Left hindlimb (tissue), 1 donor: ENCODE measurements at places on chromosomes 13 and 19.

DNA sequence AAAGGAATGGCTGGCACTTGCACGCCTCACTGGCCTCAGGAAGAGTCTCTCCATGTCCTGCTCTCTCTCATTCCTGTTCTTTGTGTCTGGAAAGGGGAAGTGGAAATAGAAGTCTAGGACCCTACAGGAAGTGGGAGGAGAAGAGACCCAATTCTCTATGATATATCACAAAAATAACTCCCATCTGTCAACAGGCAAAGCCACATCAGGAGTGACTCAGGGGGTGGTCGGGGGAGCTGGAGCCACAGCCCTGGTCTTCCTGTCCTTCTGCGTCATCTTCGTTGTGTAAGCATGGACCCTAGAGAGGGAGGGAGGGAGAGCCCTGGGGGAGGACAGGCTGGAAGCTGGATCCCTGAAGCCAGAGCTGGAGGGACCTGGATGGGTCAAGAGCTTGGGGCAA lies 3.0 kb downstream of the SIGLEC9 start:
- no peak for DNase-seq

- DNase-seq, result no peak
These were observed 5.6 kb downstream of the C5AR1 start for GRCh38 chr19:47315125-47315821.

- no peak for DNase-seq
These were observed 1.1 kb downstream of the GRIN2D start for GRCh38 chr19:48394331-48395169.

- DNase-seq, result no peak
These were observed 72.5 kb downstream of the RAP2A start for GRCh38 chr13:97506511-97506910.

DNA sequence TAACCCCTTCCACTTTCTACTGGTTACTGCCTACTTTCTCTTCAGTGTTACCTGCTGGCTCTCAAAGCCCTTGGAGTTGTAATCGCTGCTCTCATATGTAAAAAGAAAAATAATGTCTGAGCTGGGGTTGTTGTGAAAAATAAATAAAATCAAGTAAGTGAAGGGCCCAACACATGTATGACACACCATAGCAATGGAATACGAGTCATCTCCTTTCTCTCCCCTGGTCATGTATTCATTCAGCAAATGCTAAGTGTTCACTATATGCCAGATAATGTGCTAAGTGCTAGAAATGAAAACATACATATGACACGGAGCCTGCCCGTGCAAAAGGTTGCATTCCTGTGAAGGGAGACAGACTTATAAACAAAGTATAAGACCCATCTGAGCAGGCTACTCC lies 535.0 kb downstream of the RFC3 start:
- no peak for DNase-seq

GRCh38 chr13:66803808-66804456 lies 426.2 kb downstream of the PCDH9 start:
- DNase-seq, result peak; percentile 26

DNA sequence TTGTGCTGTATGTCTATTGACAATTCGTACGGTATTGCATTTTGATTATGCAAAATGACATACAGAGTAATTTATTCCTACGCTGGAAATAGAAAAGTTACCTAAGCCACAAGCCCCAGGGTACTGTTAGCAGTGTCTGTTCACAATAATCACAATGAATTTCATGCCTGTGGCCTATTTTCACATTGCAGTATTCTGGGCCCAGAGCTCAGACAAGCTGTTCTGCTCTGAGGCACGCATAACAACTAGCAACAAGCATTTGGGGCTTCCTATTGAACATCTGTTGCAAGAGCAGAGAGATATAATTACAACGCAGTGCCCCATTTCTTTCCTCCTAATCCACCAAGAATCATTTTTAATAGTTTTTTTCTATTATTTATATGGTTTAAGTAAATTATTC lies 158.9 kb upstream of the SGCG start:
- DNase-seq, result no peak

- DNase-seq, result no peak
These were observed 22.0 kb downstream of the ITGBL1 start for GRCh38 chr13:101474419-101474957.

- no peak for DNase-seq
These were observed 7.5 kb downstream of the ZNF320 start for GRCh38 chr19:52889931-52890330.

DNA sequence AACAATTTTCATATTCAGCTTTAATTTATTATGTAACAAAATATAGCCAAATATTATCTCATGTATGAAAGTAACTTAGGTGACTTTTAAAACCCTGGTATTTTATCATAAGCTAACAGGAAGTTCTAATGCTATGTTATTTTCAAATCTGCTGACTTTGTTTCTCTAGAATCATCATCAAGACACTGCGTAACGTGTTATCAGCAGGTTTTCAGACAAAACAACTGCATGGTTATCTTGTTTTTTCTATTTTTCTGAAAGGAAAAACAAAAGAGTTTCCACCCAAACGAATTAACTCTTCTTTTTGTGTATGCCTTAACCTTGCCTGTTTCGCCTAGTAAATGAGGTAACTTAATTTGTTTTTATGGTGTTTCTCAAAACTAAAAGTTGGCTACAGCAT lies 156.3 kb downstream of the TBC1D4 start:
- no peak for DNase-seq

- DNase-seq, result no peak
These were observed 17.7 kb downstream of the STK24 start for GRCh38 chr13:98559169-98559568.

DNA sequence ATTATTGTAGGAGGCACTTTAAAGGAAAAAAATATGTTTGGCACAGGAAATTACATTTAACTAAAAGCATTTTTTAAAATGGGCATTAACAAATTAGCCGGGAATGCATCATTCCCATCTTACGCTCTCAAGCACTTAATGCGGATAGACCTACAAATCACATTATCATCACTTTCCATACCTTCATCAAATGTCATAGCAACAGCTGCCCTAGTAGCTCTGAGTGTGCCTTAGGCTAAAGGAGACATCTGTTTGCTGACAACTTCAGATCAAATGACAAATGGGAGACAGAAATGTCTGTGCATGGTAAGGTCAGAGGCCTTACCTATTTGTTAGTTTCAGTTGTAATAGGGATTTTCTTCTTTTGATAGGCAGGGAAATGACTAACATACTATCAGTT lies 773.2 kb upstream of the SLC10A2 start:
- DNase-seq, result no peak

GRCh38 chr19:1122972-1123363 lies 19.2 kb downstream of the GPX4 start:
- no peak for DNase-seq

- DNase-seq, result peak; percentile 48
These were observed 525.8 kb downstream of the MYO16 start for GRCh38 chr13:109154966-109155761.

GRCh38 chr13:100636441-100636840 lies 38.2 kb downstream of the TMTC4 start:
- DNase-seq, result no peak

DNA sequence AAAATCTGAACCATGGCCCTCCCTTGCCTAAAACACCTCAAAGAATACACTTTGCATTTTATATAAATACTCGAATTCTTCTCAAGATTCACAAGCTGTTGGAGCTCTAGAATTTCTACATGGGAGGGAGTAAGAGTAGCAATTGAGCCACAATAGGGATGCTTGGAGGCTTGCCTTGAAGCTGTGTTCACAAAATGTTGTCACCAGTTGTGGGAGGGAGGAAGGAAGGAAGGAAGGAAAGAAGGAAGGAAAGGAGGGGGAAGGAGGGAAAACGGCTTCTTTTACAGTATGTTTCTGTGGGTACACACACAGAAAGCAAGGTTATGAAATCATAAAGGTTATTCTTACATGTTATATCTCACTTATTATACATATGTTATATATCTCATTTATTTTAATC lies 128.6 kb upstream of the PEG3 start:
- DNase-seq, result no peak

GRCh38 chr19:43534816-43535761 lies 2.1 kb downstream of the ZNF575 start:
- peak; percentile 82 for DNase-seq

GRCh38 chr13:52808842-52809219 lies 39.6 kb downstream of the PCDH8 start:
- DNase-seq, result no peak

DNA sequence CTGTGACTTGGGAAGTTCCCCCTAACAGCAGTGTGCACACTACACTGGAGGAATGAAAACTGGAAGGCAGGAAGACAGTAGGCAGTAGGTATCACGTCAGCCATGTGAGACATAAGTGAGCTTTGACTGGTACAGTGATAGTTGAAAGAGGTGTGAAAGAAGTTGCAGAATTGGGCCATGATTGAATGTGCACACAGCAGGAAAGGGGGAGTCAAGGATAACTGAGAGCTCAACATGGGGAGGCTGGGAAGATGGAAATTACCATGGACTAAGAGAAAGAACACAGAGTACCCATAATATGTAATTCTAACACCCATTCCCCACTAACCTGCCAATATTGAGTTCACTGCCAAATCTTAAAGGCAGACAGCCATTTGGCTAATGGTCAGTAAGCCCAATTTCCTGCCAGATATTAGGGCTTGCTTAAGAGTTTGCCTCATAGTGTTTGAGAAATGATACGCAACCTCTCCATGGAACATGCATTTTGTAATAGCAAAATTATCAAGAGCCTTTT lies 321.7 kb downstream of the DCT start:
- DNase-seq, result no peak

- no peak for DNase-seq
These were observed 110.8 kb downstream of the SUCLA2 start for GRCh38 chr13:47890146-47890814.

GRCh38 chr13:112974671-112975070 lies 5.7 kb downstream of the MCF2L start:
- DNase-seq, result peak; percentile 45

DNA sequence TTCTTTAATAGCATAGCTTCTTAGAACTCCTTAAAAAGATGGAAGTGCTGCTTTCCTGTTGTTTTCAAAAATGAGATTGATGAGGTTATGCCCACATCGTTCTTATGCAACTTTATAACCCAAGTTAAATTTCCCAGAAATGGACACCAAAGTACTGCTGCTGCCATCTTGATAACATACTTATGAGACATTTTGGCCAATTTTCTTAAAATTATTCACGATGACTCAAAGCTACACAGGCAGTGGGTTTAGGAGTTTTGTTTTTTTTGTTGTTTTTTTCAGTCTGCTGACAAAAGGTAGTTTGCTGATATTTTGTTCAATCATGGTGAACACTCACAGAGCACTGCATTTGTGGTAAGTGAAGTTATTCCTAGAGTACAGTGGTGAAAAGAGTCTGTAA lies 54.9 kb upstream of the RFC3 start:
- no peak for DNase-seq

DNA sequence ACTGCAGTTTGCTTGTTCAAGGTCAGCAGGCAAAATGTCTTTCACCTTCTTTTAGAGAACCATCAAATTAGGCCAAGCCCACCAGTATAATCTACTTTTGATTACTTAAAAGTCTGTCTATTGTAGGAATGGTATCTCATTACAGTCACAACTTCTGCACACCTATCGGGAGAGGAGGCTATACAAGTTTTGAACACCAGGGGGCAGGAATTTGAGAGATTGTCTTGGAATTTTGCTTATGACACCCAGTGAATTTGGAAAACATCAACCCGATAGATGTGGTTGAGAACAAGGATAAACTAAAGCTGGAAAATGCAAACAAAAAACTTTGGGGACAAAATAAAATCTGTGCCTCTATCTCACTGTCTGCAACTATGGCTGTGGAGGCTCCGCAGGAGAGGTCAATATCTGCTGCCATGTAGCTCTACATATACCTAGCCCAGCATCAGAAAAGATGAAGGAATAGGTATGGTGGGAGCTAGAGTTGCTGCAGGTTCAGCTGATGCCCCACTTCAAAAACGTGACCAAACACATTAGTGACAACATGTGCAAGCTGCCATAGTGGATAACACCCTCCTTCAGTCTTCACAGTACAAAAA lies 1299.2 kb upstream of the SPRY2 start:
- DNase-seq, result no peak

- DNase-seq, result no peak
These were observed 5.4 kb downstream of the DIAPH3 start for GRCh38 chr13:60158321-60158801.

- no peak for DNase-seq
These were observed 248.0 kb downstream of the KCTD12 start for GRCh38 chr13:76638181-76638580.

DNA sequence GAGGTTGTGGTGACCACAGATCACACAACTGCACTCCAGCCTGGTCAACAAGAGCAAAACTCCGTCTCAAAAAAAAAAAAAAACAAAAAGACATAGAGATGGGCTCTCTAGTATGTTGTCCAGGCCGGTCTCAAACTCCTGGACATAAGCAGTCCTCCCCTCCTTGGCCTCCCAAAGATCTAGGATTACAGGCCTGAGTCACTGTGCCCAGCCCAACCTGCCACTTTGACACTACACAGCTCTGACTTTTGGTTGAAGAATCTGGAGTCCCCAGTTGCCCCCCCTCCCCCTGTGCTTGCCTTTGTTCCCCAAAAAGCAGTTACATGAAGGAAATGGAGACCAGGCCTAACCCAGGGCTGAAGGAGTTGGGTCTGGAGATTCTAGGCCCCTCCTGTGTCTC lies 12.9 kb downstream of the CARM1 start:
- DNase-seq, result no peak
